ENCODE measurements at places on chromosomes 7 and 10.
A peak's percentile ranks its signal among the peaks of the same experiment; 100 is the strongest.

DNA sequence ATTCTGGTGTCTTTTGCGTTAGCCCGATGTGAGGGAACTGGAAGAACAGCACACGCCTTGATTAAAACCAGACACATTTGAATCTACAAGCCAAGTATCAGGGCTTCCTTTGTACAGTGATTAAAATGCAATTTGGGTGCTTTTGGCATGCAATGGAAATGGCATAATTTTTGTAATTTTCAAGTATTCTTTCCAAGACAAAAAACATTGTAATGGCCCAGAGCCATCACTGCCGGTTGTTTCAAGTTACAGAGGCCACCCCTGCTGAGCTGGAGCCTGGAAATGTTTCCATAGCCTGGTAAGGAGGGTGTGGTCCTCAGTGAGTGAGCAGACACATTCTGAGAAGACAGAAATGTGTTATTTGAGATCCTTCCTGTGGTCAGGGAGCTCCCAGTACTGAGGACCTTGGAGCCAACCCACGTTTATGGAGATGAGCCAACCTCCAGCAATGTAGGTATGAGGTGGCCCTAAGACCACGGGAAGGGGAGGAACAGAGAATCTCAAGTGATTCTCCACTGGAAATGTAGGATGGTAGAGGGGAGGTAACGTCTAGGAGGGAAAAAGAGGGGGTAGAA lies 20.9 kb downstream of the TEX36 start:
- DNase-seq: peak; percentile 26

DNA sequence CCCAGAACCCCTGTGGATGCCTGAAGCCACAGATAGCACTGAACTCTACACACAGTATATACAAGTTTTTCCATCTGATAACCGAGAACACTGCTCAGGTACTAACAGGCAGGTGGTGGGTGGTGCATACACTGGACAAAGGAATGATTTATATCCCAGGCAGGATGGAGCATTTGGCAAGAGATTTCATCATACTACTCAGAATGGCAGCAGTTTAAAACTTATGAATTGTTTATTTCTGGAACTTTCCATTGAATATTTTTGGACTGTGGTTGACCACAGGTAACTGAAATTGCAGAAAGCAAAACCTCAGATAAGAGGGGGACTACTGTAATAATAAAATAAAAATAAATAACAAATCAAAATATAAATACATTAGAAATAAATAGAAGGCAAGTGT lies 10.9 kb upstream of the KCNMA1 start:
- DNase-seq: no peak

DNA sequence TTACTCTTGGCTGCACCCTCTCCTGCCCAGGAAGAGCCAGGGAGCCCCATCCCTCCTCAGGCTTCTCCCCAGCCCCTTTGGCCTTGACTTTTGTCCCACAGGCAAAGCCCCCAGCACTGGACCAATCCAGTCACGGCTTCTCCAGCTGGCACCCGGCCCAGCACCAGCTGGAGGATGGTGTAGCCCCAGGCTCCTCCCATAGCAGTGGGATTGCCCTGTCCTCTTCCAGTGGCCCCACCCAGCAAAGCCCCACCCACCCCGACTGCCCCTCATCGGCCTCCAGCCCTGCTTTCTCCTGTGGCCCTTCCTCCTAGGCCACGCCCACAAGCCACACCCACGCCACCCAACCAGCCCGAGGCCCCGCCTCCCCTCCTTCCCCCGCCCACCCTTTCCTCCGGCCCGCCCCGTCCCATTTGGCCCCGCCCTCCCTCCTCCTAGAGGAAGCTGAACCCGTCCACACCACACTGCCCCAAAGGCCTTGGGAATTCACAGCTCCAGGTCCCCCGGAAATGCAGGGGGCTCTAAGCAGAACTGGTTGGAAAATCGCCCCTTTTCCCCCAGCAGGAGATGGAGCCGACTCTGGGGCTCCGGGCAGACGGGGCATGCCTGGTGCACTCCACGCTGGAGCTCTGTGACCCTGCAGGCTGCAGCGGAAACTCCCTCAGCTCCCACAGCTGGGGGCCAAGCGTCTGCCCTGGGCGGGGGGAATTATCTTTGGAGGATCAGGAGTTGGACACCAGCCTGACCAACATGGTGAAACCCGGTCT lies 25.2 kb downstream of the GET4 start:
- DNase-seq: peak; percentile 91

DNA sequence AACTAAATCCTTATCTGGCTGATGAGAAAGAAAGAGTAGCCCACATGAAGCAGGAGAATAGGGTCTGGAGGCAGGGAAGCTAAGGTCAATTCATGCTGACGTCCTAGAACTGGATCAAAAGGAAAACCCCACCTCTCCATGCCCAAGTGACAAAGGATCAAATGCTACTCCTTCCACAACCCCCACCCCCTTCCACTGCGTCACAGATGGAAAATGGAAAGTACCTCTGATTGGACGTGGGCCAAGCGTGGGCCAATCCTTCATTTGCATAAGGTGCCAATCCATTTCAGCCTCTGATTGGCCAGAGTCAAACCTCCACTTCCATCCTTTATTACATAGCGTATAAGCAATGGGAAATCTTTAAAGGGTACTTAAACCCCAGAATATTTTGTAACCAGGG lies 431.3 kb upstream of the ETV1 start:
- DNase-seq: no peak

- no peak for DNase-seq
Observed at GRCh38 chr7:116018731-116019130, 11.8 kb downstream of the TFEC start.

All from cardiac fibroblast (primary cell).